ENCODE measurements at places on chromosomes 12 and 14.

- no peak for DNase-seq
Measured at GRCh38 chr12:89893972-89894706, 185.5 kb upstream of the ATP2B1 start.

DNA sequence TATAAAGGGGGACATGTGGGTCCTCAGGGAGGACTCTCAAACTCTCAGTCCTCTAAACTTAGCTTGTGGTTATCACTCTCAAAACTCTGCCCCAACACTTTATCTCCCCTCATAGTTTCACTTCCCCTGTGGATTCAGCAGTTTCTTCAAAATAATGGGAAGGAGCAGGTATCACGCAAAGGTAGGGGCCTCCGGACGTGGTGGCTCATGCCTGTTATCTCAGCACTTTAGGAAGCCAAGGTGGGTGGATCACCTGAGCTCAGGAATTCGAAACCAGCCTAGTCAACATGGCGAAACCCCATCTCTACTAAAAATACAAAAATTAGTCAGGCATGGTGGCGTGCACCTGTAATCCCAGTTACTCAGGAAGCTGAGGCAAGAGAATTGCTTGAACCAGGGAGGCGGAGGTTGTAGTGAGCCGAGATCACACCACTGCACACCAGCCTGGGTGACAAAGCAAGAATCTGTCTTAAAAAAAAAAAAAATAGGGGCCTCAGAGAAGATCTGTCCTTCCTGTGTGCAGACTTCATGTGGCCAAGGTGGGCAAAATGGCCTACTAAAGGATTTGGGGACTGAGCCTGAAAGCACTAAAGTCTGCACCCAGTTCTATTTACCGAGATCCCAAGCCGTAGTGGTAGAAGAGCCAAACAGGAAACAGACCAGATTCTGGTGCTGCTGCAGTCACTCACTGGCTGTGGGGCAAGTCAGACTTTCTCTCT is 6.4 kb downstream of the ITGB7 start:
- DNase-seq, result no peak

DNA sequence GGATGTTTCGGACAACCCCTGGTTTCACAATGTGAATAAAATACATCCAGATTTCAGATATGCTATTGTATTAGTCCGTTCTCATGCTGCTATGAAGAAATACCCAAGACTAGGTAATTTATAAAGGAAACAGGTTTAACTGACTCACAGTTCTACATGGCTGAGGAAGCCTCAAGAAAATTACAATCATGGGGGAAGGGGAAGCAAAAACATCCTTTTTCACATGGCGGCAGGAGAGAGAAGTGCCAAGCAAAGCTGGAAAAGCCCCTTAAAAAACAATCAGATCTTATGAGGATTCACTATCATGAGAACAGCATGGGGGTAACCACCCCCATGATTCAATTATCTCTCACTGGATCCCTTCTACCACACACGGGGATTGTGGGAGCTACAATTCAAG is 451.7 kb downstream of the MDGA2 start:
- DNase-seq, result no peak

DNA sequence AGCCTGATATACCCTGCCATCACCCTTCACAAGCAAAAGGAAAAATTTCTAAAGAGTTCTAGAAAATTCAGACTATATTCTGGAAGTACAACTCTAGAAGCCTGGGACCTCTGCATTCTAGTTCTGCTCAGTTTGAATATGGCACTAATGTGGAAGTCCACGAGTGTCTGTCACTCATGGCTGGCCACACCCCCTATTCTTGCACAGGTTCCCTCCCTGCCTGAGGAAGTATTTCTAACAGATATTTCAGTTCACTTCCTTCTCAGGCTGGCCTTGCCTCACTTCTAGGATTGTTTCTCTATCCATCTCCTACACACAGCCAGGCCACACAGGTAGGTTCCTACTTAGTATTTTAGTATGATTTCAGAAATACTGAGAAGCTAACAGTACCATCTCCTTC is 67.4 kb downstream of the PHLDA1 start:
- DNase-seq, result no peak

GRCh38 chr12:42076976-42077375 is 67.7 kb downstream of the GXYLT1 start:
- DNase-seq, result no peak

- DNase-seq, result no peak
Measured at GRCh38 chr14:64640839-64641238, 63.4 kb upstream of the PLEKHG3 start.

DNA sequence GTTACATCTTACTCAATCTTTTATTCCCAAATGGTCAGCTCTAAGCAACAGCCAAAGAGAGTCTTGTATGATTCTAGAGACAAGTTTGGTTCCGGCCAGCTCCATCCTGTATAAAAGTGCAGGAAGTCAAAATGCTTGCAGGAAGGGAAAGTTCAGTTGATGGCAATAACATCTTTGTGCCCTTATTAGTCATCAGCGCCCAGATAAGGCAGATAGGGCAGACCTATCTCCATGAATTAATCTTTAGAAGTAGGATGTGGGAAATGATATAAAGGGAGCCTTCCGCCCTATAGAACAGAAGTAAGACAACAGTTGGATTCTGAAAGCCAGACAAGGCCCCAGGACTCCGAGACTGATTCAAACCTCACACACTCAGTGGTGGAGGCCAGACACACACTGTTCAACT is 6.4 kb downstream of the GNS start:
- DNase-seq, result no peak

- DNase-seq, result no peak
Measured at GRCh38 chr14:104442631-104443390, 136.8 kb upstream of the C14orf180 start.

DNA sequence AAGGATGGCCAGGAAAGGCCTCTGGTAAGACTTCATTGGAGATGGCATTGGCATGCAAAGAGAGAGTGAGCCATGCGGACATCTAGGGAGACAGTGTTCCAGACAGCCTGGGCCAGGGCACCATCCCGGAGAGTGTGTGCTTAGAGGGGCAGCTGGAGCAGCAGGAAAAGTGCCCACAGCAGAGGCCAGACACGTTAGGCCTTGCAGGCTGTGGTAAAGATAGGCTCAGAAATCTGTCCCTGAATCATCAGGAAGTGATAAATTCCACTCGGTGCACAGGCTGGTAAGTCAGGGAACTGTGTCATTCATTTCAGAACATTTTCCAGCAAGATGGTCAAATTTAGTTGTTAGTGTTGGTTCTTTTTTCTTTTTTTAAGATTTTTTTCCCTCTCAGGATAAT is 8.8 kb downstream of the GALNT16 start:
- no peak for DNase-seq

DNA sequence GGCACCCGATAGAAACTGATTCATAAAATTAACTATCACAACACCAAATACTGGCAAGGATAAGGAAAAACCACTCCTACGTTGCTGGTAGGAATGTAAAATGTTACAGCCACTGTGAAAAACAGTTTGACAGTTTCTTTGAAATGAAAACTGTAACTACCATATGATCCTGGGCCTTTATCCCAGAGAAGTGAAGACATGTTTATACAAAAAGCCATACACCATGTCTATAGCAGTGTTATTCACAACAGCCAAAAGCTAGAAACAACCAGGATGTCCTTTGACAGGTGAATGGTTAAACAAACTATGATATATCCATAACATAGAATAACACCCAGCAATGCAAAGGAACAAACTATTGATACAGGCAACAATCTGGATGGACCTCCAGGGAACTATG is 3.7 kb upstream of the C14orf132 start:
- no peak for DNase-seq

DNA sequence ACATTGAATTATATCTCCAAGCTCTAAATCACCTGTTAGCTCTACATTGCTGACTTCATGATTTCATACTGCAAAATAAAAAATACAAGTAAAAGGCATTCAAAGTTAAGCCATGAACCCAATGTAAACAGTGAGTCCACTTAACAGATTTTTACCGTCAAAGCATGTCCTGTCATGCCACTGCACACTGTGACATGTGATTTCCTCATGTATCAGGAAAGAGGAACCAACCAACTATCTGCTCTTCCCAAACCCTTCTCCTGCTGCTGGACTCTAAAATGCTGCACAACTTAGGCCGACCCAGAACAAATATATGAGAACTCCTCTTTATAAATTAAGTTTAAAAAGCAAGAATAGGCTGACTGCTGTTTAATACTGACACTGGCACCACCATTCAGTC is 37.5 kb downstream of the TM7SF3 start:
- no peak for DNase-seq

GRCh38 chr12:4025181-4026019 is 152.2 kb upstream of the PARP11 start:
- no peak for DNase-seq

- no peak for DNase-seq
Measured at GRCh38 chr12:82872088-82872487, 185.4 kb downstream of the TMTC2 start.

- DNase-seq, result no peak
Measured at GRCh38 chr14:63383776-63384367, 65.1 kb upstream of the GPHB5 start.

DNA sequence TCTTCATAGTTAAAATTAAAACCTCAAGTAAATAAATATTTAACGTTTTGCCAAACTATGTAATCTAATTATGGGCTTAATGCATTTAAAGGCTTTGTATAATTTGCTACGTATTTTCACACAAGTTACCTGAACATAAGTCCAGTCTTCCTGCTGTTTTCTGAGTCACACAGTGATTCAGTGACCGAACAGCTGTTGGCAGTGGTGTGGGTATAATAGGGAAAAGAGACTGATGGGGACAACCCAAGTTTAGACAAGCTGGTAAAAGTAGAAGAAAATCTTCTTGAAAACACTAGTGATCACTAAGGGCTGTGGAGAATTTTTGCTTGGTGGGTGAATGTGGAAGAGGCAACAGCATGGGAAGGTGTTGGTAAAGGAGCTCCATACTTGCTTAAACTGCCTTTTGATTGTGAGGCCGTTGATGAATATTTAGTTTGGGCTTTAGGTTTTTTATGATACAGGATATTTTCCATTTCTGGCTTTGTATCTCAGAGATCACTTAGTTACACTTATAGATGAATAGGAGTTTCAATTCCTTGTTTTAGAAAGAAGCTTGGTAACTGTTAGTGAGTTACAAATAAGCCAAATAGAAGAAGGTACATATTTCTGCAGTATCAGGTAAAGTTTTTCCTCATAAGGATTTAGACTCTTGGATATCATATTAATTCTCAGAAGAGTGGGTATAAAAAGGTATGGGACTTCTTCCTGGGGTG is 23.9 kb downstream of the LRRK2 start:
- DNase-seq, result no peak

GRCh38 chr12:3035815-3036702 is 41.1 kb upstream of the TSPAN9 start:
- no peak for DNase-seq

DNA sequence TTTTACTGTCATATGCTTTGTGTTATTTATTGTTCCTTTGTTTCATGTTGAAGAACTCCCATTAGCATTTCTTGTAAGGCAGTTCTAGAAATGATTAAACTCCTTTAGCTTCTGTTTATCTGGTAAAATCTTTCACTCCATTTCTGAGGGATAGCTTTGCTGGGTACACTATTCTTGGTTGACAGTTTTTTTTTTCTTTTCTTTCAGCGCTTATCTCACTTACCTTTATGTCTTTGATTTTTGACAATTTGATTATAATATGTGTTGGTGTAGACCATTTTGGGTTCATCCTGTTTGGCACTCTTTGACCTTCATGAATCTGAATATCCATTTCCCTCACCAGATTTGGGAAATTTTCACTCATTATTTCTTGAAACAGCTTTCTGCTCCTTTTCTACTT is 16.2 kb downstream of the FBXO33 start:
- no peak for DNase-seq

DNA sequence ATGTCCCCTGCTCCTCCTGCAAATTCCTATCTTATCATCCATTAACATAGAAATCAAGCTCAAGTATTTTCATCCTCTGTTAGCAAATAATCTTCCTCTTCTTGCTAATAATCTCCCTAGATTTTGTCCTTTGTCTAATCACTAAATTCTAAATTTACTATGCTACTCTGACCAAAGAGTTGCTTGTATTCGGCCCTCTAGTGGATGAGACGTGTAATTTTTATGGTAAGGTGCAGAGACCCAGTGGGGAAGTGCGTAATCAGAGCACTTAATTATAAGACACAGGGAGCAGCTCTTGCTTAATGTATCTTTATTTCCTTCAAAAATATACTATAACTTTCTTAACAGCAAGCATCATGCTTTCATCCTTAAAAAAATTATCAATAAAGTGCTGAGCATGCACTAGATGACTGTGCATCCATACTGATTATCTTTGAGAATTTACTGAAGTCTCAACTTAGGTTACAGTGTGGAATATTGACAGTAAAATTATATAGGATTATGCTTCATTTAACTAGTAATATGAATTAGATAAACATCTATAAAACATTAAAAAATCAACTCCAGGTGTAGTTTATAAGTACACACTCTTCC is 212.6 kb downstream of the SLC16A7 start:
- DNase-seq, result no peak

DNA sequence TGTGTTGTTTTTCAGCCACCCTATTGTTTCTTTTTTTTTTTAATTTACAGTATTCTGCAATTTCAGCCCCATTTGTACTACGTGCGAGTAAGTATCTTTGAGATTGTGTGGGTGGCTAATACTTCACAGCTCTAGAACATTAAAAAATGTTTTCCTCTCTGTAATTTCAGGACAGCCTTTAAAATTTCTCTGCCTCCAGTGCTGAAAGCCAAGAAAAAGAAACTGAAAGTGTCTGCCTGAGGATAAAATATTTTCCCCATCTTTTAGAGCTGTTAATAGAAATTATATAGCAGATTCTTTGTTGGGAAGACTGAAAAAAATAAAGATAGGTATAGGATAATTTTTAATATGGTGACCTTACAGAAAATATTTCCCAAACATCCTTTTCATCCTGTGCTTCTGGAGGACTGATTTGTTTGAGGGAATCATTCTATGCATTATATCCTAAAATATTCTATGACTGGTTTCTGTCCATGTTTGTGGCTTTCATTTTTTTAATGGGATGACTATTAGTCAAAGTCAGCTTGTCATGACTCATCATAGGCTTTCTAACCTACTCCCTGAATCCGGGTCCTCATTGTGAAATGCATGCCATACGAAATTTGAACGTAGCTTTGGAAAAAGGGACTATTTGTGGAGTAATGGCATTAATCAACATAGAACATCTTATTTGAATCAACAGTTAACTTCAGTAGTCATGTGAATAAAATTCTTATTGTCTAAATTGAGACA is 10.8 kb upstream of the TCTN2 start:
- DNase-seq, result no peak
